ENCODE measurements at places on chromosomes 3 and 15. TPM values are rescaled to one million over a fixed set of nuclear protein-coding genes. Genes with fewer than 3 reads are reported as not detected.

DNA sequence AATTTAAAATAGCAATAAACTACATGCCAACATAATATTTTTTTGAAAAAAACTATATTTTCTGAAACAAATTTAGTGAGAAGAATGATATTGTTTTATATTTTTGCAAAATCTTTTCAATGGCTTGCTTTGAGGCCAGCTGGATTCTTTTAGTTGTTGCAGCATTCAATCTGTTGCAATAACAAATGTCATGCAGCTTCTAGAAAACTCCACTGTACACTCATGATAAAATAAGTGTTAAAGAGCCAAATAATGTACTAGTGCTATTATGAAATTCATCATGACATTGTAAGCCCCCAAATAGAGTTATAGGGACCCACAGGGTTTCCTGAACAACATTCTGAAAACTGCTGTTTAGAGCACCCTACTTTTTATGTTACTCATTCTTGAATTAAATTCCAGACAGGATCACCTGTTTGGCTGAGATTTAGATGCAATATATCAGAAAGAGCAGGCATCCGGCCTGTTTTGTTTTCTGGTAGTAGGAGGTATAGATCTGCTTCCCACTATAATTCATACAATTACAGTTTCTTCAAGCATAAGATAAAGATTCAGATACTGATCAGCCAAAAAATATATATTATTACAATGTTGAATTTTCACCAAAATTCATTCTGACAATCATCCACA lies 703.0 kb upstream of the ZNF385D start:
- no peak for DNase-seq

GRCh38 chr15:91482799-91483198 lies 370.7 kb upstream of the SLCO3A1 start:
- no peak for DNase-seq

Gene TEX55
- polyA plus RNA-seq = not detected

Gene CA12
- polyA plus RNA-seq = 42.3 TPM

DNA sequence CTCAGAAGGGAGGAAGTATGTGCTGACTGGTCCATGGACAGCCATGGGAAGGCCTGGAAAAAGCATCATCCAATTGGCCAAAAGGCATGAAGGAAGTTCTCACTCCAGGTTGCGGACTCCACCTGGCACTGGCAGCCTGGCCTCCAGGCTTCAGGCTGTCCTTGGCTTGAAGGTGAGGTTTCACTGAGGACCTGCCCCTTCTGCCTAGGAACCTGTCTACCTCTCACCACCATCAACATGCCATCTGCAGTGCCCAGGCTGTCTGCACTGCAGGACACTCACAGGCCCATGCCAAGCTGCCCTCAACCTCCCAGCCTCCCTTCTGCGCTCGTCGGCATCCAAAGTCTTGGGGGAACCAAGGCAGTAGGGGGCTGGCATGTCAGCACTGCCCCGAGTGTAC lies 51.1 kb downstream of the CEP70 start:
- DNase-seq = no peak

Gene CEMIP
- 1,190 TPM for polyA plus RNA-seq

Gene TBCCD1
- 16.8 TPM for polyA plus RNA-seq

GRCh38 chr15:31360158-31360561 lies 33.5 kb downstream of the KLF13 start:
- DNase-seq = no peak

DNA sequence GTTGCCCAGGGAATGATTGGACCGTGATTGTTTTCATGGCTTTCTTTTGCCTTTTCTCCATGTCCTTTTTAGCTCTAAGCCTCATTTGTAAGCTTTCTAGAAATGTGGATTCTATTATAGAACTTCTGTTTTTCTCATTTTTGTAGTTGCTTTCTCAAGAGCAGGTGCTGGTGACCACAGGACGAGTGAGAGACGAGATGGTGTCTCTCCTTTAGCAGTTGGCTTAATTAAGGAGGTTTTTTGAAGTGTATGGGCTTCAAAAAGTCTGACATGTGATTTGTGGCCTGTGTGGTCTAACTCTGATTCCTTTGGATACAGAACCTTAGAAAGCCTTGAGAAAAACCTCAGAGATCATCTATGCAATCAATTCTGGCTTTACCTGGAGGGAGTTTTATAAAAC lies 292.8 kb downstream of the LPP start:
- DNase-seq = no peak

DNA sequence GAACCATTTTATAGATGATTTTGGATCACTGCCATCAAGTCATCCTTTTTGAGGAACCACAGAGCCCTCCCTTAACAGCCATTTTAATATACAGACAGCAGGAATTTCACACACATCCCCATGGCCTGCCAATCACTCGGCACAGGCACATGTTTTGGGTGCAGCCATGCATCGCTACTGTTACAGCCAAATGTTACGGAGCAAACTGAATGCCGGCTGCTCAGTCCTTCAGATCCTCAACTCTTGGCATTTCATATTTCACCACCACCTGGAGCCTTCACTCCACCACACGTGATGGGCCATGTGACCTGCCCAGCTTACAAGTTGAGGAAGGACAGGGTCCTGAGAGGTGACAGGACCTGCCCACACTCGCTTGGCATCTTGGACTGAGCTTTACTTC lies 90.8 kb downstream of the OXNAD1 start:
- no peak for DNase-seq

GRCh38 chr3:129555616-129556357 lies 12.8 kb downstream of the H1-8 start:
- no peak for DNase-seq

Gene PRR20G
- polyA plus RNA-seq = not detected

Gene RRP9
- polyA plus RNA-seq = 20.5 TPM

Gene HTR3E
- polyA plus RNA-seq = not detected

DNA sequence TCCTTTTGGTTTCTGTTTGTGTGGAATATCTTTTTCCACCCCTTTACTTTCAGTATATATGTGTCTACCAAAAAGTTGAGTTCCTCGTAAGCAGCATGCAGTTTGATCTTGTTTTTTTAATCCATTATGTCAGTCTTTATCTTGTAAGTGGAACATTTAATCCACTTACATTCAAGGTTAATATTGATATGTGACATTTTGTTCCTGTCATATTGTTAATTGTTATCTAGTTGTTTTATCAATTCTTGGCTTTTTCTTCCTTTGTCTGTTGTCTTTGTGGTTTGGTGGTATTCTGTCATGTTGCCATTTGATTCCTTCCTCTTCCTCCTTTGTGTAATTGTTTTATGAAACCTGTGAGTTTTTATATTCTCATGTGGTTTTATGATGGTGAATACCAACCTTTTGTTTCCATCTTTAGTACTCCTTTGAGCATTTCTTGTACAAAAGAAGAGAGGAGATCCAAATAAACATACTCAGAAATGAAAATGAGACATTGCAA lies 43.4 kb upstream of the XCR1 start:
- DNase-seq = no peak

- DNase-seq = no peak
Observed at GRCh38 chr3:22475665-22476240, 724.7 kb upstream of the ZNF385D start.

DNA sequence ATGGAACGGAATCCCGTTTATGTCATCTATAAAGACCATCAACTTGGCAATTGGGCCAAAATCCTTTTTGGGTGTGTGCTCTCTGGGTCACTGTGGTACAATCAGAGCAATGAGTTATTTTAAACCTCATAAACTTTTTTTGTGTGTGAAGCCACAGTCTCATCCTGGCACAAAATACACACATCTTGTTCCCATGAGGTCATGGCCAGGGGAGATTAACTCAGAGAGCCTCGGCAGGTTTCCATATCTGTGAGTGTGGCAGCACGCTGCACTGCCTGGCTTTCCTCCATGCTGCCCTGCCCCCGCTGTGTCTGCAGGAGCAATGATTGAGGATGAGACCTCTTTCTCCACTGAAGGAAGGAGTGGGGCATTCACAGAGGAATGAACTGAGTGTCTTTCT lies 54.0 kb upstream of the DLG1 start:
- peak; percentile 89 for DNase-seq

DNA sequence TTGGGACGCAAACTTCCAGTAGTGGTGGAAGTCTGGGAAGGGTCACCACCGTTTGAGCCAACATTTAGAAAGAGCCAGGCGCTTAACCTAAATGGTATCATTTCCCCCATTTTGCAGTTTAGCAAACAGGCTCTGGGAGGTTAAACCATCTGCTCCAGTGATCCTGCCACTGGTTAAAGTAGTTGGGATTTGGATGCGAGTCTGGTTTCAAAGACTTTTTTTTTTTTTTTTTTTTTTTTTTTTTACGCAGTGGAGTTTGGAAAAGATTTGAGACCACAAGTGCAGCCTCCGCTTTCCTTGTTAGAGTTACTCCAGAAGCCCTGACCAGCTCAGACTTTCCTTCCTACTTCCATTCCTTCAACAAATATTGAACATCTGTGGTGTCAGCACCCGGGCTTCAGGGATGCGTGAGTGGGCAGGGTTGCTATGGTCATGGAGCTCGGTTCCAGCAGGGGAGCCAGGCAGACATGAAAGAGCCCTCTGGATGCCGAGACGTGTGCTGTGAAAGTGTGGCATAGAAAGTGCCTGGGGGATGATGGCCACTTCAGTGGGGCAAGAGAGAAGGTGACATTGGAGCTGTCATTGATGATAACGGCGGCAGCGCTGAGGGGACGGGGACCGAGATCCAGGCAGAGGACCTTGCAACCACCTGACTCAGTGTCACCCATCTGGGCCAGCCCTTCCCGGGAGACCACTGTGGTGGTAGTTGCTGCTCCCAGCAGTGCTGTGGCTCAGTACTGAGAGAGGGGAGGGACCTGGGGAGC lies 1.1 kb upstream of the RNU6-1 start:
- peak; percentile 58 for DNase-seq

GRCh38 chr3:124059580-124059979 lies 67.7 kb upstream of the ROPN1 start:
- peak; percentile 71 for DNase-seq

DNA sequence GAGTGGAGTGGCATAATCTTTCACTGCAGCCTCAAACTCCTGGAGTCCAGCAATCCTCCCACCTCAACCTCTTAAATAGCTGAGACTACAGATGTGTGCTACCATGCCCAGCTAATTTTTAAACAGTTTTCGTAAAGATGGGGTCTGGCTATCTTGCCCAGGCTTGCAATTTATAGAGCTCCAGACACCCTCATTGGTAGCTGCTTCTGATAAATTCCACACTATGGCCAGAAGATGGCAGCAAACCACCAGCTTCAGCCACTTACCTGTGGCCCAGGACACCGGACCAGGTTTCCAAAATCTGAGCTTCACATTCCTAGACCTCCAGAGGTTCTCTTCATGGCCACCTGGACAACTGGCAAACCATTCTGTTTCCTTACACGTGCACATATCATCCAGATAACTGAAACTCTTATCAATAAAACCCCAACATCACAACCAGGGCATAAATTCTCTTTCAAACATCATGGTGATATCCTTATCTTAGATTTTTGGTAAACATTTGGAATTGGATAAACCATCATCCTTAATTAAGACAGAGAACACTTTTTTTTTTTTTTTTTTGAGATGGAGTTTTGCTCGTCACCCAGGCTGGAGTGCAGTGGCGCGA lies 28.9 kb downstream of the FBXW12 start:
- peak; percentile 67 for DNase-seq

Gene LRCH3
- 70.9 TPM for polyA plus RNA-seq

DNA sequence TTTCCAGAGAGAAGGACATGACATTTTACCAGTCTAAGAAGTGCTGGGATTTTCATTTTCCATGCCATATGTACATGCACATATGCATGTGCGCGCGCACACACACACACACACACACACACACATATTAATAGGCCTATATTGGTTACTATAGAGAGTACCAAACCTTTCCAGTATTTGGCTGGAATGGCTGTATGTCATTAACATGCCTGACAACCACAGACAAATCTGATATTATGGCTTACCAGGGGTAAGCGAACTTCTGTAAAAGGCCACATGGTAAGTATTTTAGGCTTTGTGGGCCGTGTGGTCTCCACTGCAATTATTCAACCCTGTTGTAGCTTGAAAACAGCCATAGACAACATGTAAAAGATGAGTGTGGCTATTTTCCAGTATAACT lies 97.2 kb upstream of the TSPAN3 start:
- peak; percentile 60 for DNase-seq

GRCh38 chr15:90571063-90571541 lies 41.4 kb downstream of the CRTC3 start:
- peak; percentile 21 for DNase-seq

Gene SACM1L
- polyA plus RNA-seq = 33.3 TPM

GRCh38 chr3:12553921-12554391 lies 2.9 kb upstream of the MKRN2 start:
- DNase-seq = peak; percentile 53

GRCh38 chr15:73760330-73761329 lies 7.5 kb upstream of the INSYN1 start:
- no peak for DNase-seq

- DNase-seq = peak; percentile 87
Observed at GRCh38 chr3:46097691-46098241, 70.5 kb upstream of the XCR1 start.

- DNase-seq = no peak
Observed at GRCh38 chr15:67559158-67559557, 16.7 kb downstream of the MAP2K5 start.

Gene CYP11A1
- polyA plus RNA-seq = 0.05 TPM

GRCh38 chr3:109072194-109072593 lies 45.7 kb downstream of the MORC1 start:
- no peak for DNase-seq

Measured in fibroblast of lung (primary cell).